ENCODE measurements at places on chromosomes 1 and 21.

DNA sequence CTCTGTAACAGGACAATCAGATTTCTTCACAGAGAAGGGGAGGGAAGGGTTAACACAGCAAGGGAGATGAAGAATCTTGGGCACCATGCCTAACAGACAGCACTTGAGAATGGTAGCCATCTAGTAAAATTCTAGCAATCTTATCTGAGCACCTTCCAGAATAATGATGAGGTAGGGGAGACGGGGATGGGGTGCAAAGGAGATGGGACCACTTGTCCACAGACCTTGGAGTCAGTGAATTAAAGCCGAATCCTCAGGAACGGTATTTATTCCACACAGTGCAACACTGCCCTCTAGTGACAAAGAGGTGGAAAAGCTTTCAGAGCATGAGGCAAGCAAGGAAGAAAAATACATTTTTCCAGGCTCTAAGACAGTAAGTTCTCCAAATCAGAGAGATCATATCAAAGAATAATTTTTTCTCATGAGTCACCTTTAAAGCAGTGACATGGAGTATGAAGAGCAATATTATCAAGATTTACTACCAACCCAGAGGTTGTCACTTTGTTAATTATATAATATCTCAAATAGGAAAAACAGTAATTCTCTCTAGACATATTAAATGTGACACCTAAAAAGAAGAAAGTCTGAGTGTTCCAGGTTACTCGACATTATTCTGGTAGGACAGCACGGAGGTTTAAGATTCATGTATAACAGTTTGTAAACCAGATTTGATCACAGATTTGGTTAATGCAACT lies 43.3 kb upstream of the LPAR3 start:
- no peak for DNase-seq

DNA sequence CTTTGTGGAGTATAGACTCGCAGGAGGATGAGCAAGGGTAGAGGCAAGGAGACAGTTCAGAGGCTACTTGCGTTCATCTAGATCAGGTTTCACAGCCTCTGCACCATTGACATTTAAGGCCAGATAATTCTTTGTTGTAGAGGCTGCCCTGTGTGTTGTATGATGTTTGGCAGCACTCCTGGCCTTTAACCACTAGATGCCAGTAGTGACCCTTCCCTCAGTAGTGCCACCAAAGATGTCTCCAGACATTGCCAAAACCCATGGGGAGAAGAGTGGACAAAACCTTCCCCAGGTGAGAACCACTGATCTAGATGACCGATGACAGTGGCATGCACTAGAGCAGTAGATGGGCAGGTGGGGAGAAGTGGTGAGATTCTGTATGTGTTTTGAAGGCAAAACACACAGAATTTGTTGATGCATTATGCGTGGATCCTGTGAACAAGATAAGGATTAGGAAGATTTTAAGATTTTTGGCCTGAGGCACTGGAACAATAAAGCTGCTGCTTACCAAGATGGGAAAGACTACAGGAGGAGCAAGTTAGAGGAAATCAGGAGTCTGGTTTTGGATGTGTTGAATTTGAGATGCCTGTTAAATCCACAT lies 9.9 kb upstream of the COG2 start:
- no peak for DNase-seq

DNA sequence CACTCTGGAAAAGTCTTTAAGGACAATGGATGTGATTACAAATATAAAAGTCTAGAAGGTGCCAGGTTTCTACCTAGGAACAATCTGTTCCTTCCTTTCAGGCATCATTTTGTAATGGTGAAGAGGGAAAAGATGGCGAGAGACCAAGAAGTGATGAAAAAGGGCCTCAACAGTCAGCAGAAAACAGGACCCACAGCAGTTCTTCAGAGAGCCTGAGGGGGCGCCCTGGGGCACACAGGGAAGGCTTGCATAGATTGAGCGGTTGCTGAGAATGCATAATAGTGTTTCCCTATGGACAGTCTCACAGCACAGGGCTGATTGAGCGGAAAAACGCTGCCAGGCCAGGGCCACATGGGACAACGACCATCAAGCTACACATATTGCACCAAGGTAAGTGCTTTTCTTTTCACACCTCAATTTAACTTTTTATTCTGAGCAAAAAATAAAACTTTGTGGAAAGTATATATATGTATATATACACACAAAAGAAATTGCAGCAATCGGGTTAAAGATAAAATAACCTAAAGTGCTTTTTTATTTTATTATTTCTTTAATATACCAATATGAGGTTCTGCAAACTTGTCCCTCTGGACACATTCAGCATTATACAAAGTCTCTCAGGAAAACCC lies 3.1 kb upstream of the YRDC start:
- DNase-seq, result no peak

- DNase-seq, result no peak
These were observed 46.3 kb downstream of the IER5 start for GRCh38 chr1:181134543-181135436.

DNA sequence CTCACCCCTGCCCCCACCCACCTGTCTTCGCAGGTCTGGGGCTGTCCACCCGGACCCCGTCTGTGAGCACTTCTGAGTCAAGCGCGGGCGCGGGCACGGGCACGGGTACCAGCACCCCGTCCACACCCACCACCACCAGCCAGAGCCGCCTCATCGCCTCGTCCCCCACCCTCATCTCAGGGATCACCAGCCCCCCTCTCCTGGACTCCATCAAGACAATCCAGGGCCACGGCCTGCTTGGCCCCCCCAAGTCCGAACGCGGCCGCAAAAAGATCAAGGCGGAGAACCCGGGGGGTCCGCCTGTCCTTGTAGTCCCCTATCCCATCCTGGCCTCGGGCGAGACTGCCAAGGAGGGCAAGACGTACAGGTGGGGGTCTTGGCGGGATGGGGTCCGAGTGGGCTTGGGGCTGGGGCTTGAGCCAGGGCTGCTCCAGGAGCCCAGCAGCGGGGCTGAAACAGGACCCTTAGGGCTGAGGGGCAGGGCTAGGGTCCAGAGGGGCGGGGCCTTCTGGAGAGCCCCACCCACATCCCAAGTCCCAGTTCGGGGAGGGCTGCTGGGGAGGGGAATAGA lies 23.9 kb downstream of the ZNF362 start:
- no peak for DNase-seq

- no peak for DNase-seq
These were observed 20.9 kb upstream of the PPIE start for GRCh38 chr1:39717809-39718208.

All from activated CD8-positive, alpha-beta memory T cell treated with anti-CD3 and anti-CD28 coated beads for 1 hour (primary cell).